ENCODE measurements at places on chromosomes 2 and 18. TPM values are rescaled to one million over a fixed set of nuclear protein-coding genes. Genes with fewer than 3 reads are reported as not detected.

The UGT1A8 gene
- not detected for total RNA-seq

The ATP6V1B1 gene
- total RNA-seq = not detected

The CAPN13 gene
- 0.07 TPM for total RNA-seq

The FARSB gene
- 20.0 TPM for total RNA-seq

The SPR gene
- 15.0 TPM for total RNA-seq

The LDLRAD4 gene
- total RNA-seq = 5.8 TPM

The DNAH6 gene
- total RNA-seq = 0.27 TPM

The SGO2 gene
- 3.4 TPM for total RNA-seq

The LOXL3 gene
- total RNA-seq = 4.2 TPM

The AUP1 gene
- total RNA-seq = 143 TPM

GRCh38 chr2:141517852-141518421 lies 612.9 kb downstream of the LRP1B start:
- DNase-seq = no peak

- DNase-seq = no peak
Measured at GRCh38 chr2:18514526-18515461, 45.7 kb downstream of the RDH14 start.

DNA sequence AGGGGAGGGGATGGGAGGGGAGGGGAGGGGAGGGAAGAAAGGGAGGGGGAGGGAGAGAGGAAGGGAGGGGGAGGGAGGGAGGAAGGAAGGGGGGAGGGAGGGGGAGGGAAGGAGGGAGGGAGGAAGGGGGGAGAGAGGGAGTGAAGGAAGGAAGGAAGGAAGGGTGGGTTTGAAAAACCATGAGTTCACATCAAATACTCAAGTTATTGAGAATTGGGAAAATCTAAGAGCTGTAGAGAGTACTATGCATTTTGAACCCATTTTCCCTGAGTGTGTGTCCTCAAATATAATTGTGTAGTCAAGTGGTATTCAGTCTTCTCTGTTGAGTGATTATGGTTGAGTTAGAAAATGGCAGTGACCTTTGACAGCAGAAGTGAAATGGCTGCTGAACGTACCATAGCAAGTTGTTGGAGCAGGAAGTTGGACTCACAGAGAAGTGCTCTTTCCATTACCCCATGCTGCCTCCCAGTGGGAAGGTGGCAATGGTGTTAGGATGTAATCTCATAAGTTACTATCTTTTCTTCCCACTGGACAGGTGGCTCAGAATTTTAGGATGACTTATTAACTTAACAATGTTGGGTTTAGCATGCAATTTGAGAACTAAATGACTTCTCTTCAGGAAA lies 214.6 kb downstream of the SETBP1 start:
- peak; percentile 7 for DNase-seq

DNA sequence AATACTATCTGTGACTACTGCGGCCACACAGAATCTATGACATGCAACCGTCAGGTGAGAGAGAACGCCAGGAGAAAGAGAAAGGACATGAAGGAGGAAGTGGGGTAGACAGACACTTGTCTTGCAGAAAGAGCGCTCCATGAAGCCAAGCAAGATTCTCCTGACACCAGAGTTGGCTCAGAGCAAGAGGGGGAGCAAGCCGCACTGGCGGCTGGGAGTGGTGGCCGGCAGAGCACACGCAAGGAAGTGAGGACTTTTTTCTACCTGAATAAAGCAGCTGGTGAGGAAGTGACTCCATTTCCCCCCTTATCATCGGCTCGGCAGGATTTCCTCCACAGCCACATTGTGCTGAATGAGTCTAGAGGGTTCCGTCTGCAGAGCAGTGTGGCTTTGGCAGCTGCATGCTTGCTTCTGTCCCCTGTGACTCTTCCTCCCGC lies 181.6 kb downstream of the BCL2 start:
- no peak for DNase-seq

DNA sequence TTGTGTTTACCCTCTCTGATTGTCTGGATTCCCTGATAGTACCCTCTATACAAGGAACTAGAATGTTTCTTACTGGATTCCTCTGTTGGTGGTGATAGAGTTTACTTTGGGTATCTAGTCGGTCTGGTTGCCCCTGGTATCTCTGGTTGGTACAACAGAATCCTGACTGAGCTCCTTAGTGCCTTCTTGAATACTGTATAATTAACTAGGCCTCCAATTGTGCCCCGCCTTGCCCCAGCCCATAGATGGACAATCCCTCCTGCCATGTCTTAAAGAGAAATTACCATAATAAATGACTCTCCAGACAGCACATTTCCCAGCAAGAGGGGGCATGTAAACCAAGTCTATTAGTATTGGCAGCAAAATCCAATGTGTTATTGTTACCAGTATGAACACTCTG lies 2.3 kb downstream of the SCN1A start:
- DNase-seq = no peak

GRCh38 chr2:32849456-32850194 lies 97.1 kb upstream of the LTBP1 start:
- no peak for DNase-seq

- no peak for DNase-seq
Measured at GRCh38 chr2:172283476-172283875, 143.9 kb upstream of the ITGA6 start.

DNA sequence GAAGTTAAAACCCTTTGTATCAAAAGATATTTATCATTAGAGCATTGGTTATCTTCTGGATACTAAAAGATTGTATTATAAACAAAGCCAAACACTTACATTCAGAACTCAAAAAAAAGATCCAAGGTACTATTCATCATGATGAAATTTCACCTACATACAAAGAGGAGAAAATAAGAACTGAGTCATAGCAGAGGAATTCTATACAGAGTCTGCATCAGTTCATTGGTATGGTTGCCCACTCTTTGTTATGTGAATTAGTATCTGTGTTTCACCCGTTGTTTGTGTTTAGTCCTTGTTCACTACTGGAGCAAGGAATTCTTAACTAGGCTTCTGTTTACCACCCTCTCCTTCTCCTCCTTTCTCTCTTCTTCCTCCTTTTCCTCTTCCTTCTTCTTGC lies 157.9 kb downstream of the LNPK start:
- DNase-seq = peak; percentile 34

DNA sequence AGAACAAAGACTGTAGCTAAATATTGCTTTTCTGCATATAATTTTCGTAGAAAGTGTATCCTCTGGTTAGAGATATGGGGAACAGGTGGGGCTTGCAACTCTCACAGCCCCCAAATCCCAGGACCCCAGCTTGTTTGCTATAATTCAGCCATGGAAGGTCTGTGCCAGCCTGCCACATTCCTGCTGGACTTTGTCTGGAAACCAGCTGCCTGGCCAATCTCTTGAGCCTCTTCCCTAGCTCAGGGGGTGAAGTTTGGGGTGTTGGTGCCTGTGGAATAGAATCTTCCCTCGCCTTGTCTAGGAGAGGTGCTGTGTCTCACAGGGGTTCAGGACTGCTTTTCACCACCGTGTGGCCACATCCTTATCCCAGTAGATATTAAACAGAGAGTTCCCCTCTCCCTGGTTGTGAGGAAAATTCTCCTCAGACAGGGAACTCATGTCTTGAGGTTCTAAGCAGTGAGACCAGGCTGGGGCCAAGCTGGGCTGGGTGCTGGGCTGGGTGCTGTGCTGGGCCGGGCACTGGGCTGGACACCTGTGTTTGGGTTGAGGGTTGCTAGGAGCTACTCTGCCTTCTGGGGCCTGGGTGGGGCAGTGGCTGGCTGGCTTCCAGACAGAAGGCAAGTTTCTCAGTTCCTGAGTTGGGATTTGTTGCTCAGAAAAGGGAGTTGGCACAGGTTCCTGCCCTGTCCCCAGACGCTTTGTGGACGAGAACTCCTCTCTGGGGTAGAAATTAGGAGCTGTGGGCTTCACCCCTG lies 12.3 kb downstream of the TOGARAM2 start:
- no peak for DNase-seq

DNA sequence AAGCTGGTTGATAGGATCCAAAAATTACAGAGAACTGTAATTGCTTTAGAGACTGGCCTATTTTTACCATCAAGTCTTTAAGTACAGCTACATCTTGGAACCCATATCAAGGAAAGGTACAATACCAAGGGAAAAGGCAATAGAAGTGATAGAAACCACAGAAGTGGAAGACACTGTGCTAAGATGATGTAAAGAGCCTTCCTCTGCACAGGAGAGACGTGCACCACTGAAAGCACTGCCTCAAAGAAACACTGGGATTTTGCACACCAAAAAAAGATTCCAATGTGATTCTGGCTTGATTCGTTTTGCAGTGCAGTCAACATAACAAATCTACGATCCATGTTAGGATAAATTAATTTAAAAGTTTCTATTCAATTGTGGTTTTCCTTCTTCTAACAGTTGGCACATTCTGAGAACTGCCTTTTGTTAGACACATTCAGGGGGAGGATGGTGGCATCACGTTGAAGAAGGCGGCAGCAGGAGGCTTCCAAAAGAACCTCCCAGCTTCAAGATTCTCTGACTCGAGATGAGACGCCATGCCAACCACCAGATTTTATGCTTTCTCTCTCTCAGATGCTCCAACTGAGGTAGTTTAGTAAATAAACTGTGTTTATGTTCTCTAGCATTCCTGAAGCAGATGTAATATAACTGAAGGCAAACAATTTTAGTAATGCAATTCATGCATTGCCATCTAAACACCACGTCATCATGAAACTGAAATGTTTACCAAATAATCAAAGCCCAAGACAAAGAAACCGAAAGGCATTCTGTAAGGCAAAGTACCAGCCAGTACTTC lies 102.9 kb downstream of the BCL2 start:
- DNase-seq = no peak

GRCh38 chr2:55459714-55460274 lies 40.1 kb upstream of the CCDC88A start:
- no peak for DNase-seq

DNA sequence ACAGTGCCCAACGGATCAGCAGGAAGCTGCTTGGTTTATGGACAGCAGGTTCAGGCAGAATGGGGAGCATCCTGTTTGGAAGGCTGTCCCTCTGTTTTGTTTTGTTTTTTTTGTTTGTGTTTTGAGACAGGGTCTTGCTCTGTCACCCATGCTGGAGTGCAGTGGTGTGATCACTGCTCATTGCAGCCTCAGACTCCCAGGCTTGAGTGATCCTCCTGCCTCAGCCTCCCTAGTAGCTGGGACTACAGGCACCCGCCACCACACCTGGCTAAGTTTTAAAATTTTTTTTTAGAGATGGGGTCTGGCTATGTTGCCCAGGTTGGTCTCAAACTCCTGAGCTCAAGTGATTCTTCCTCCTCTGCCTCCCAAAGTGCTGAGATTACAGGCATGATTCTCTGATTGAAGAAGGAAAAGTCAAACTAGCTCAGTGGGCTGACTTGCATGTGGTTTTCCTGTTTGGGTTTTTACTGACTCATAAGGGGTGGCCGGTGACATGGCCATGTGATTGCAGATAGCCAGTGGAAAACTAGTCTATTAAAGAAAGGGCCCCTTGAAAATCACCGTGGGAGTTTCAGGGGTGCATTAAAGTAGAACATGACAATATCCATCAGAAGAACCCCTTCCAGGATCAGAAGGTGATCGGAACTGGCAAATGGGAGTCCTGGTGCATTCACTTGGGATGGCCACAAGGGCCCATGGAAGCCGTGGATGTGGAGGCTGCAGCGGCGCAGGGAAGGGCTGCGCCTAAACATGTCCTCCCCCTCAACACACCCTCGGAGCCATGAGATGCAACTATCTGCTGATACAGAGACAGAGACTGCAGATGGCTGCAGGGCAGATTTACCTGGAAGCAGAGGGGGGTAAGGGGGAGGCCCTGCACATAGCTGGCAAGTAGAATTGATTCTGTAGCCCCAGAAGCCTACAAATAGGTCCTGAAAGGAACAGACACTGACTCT lies 26.5 kb downstream of the AQP12B start:
- DNase-seq = no peak

DNA sequence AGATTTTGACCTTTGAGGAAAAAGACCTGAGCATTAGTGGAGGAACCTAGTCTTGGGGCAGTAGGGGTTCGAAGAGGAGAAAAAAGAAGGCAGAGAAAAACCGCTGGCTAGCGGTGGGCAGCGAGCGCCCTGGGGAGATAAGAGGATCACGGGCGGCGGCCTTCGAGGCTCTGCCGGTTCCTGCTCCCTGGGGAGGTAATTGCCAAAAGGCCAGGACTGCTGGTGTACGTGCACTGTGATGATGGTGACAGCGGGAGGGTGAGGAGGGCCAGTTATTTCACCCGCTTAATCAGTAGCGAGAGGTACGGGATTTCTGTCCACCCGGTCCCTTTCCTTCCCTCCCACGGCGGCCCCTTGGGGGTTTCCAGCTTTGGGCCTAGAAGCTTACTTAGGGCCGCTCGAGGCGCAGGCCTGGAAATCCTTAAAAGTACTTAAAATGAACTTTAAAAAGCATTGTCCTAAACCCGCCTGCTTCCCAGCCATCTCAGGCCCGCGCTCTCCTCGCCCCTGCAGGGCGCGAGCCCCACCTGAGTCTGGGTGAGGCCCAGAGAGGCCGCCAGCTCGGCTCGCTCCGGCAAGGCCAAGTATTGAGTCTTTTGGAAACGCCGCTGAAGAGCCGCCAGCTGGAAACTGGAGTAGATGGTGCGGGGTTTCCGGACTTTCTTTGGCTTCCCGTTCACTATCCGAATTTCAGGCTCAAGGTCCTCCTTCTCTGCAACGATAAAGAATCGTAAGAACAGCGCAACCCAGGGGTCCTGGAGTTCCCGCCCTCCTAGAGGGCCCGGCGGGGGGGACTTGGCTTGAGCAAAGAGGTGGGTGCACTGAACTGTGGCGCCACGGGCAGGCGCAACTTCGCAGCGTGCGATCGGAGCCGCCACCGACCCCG lies 1.5 kb downstream of the DLX2 start:
- DNase-seq = no peak

- DNase-seq = no peak
Measured at GRCh38 chr2:161943011-161943410, 131.0 kb downstream of the DPP4 start.

DNA sequence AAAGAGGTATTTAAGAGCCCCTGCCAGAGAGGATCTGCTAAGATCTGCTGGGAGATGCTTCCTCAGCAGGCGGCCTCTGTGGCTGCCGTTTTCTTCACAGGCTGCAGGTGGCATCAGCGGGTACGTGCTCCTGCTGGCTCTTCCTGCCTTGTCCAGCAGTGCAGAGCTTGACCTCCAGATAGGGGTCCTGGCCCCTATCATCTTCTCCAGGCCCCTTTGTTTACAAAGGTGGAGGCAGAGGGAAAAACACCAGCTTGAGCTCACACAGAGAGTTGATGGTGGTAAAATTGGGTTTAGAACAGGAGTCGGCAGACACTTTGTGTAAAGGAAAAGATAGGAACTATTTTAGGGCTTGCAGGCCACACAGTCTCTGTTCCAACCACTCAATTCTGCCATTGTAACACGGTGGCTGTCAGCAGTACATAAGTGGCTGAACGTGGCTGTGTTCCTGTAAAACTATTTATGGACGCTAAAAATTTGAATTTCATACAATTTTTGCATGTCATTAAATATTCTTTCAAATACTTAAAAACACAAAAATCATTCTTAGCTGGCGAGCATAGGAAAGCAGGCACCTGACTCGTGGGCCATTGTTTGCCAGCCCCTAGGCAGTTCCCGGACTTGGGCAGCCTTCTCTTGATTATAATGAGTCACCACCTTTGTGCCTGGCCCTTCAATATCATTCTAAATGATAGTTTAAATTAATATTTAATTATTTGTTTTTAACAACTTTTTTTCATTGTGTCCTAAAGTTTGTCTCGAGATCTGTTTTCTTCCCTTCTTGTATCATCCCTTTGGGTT lies 98.2 kb upstream of the B3GNT7 start:
- no peak for DNase-seq

- DNase-seq = peak; percentile 87
Measured at GRCh38 chr2:113218283-113219091, 44.7 kb downstream of the PSD4 start.

- DNase-seq = no peak
Measured at GRCh38 chr2:240632306-240632721, 7.0 kb downstream of the GPR35 start.
